Gastrocnemius medialis (tissue), 4 donors: ENCODE measurements at places on chromosomes 16 and 17.

DNA sequence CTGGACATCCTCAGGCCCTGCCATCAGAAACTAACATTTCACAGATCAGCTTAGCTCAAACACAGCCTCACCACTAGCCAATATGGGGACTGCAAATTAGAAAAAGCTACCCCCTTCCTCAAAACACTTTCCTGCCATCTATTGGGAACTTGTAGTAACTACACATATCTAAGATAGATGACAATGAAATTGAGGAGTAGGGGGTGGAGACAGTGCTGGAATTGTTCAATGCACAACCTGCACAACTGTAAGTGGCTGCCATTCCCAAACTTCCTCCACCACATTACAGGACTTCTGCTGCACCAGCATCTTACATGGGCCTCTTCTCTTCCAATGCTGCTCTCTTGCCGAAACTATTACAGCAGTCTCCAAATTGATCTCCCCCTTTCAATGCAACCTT, 21.9 kb downstream of the AIPL1 start:
- no peak for DNase-seq
- H3K4me1 ChIP-seq = no peaks in the 10 kb centered on the region
- no peaks in the 10 kb centered on the region for H3K36me3 ChIP-seq
- H3K4me3 ChIP-seq = no peak overlapping the region

DNA sequence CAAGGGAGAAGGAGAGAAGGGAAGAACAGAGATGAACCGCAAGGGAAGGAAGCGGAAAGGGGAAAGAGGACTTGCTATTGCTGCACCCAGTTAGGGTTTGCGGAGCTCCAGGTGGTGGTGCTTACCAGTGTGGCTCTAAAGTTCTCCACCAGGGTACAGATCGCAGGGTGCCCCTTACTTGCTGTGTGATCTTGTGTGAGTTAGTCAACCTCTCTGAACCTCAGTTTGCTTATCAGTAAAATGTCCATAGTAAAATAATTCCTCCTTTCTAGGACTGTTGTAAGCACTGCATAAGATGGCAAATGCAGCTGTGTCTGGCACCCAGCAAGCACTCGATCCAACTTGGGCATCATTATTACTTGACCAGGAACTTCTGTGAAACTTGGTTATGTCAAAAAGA, 230.7 kb upstream of the CDH5 start:
- H3K36me3 ChIP-seq = no peaks in the 10 kb centered on the region
- H3K27me3 ChIP-seq = no peaks in the 10 kb centered on the region
- no peak for DNase-seq
- H3K27ac ChIP-seq = peak overlapping the region; percentile 56
- H3K4me1 ChIP-seq = peaks cover 10% of the 10 kb centered on the region
- H3K4me3 ChIP-seq = no peak overlapping the region

- no peaks in the 10 kb centered on the region for H3K4me1 ChIP-seq
- peaks cover 6% of the 10 kb centered on the region for H3K27me3 ChIP-seq
- no peak for DNase-seq
- H3K36me3 ChIP-seq = no peaks in the 10 kb centered on the region
- no peak overlapping the region for H3K27ac ChIP-seq
- no peak overlapping the region for H3K4me3 ChIP-seq
Observed at GRCh38 chr16:89210165-89210903, 7.2 kb upstream of the ZNF778 start.

DNA sequence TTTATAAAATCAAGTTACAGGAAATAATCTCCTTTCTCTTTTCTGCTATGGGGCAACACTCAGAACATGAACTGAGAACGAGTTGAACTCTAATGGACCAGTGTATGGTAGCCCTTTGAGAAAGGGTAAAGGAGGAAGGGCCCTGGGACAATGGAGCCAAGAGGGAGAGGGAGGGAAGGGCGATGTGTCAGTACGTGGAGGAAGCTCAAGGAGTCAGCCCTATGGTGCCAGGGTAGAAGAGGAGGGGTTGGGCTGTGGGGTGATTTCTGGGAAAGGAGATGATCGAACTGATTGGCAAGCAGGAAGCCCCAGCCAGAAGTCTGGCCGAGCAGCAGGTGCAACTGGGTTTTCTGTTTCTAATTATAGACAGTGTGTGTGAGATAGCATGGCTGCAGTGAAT, 4.3 kb upstream of the WIPI1 start:
- no peaks in the 10 kb centered on the region for H3K36me3 ChIP-seq
- peak overlapping the region; percentile 93 for H3K27ac ChIP-seq
- H3K27me3 ChIP-seq = no peaks in the 10 kb centered on the region
- peaks cover 40% of the 10 kb centered on the region for H3K4me1 ChIP-seq
- H3K4me3 ChIP-seq = no peak overlapping the region
